Hippocampal formation (tissue), 2 donors: ENCODE measurements at places on chromosomes 2 and 18.

- DNase-seq = no peak
Measured at GRCh38 chr18:33184175-33184574, 256.3 kb downstream of the CCDC178 start.

DNA sequence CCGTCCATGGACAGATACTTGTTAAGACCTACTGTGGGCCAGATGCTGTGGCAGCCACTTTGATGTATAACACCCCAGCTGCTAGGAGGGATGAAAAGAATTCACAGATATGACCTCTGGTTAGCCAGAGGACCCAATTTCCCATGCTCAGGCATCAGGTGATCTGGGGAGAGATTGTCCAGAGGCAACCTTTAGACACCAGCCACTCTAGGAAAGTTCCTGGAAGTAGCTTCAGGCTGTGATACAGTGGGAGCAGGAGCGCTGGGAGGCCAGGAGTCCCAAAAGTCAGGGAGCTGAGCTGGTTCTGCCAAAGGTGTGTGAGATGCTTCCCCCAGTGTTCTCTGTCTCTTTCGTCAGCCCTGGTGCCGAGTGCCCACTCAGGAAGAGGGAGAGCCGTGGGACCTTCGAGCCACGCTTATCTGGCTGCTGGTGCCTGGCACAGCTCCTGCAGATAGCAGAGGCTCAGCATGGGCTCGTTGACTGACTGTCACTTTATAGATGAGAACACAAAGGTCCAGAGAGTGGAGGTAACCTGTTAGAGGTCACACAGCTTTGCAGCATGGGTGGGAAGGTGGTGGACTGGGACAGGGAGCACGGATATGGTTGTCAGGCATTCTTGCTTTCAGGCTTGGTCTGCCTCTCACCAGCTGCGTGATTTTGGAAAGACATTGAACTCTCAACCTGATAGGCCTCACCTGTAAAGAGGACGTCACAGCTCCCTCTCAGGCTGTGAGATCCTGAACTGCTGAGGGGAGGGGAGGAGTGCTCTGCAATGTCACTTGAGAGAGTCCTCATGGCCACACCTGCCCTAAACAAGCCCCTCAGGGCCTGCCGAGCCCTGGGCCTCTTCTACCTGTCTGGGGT, 7.8 kb upstream of the RALB start:
- DNase-seq = no peak

GRCh38 chr2:46555646-46556234, 76.4 kb downstream of the TMEM247 start:
- no peak for DNase-seq

- no peak for DNase-seq
Measured at GRCh38 chr18:42228581-42228980, 273.5 kb downstream of the PIK3C3 start.

- DNase-seq = no peak
Measured at GRCh38 chr18:51346404-51346803, 148.9 kb upstream of the MEX3C start.

DNA sequence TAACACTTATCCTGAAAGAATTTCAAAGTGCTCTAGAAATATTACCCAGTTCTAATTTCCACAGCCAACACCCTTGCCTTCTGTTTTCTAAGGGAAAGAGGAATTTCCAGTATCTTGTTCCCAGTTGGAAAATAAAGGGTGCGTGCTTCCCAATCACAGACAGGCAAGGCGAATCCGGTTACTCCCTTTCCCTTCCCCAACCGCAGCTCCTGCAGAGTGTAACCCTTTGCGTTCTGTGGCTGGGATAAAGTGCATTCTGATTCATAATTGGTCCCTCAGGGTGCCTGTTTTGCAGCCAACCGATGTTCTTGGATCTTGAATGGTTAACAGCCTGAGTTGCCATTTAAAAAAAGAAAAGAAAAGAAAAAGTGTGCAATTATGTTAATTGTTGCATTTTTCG, 40.6 kb upstream of the PGAP1 start:
- no peak for DNase-seq

- DNase-seq = no peak
Measured at GRCh38 chr2:27946530-27947060, 56.1 kb downstream of the BABAM2 start.

DNA sequence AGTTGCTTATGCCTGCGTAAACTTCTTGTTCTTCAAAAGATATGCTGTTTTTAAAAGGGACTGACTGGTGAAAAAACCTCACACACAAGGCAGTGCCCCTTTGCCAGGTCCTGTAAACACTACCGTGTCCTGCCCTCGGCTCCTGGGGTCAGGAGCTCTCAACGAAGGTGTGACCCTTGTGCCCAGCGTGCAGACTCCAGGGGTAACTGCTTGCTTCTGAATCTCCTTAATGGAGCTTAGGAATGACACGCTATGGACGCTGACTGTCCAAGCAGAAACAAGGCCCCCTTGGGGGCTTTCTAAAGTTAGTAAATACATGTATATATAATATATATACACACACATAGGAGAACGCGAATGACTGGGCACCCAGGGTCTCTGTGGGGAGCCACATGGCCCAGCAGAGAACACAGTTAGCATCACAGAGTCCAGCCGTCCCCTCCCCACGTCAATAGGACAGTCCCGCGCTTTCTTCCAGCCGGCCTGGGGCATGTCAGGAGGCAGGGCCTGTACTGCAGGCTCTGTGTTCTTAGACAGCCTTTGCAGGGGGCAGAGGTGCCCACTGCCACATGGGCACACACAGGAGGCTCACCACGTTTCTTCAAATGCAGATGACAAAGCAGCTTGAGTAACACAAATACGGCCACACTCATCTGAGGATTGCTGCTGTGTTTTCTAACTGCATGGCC, 96.1 kb downstream of the HDAC4 start:
- no peak for DNase-seq
